ENCODE measurements at places on chromosomes 2 and 18. TPM values are rescaled to one million over a fixed set of nuclear protein-coding genes. Genes with fewer than 3 reads are reported as not detected.

TXNDC2 gene
- total RNA-seq: 0.12 TPM

SAG gene
- not detected for total RNA-seq

DAW1 gene
- total RNA-seq: 1.5 TPM

NCKAP1 gene
- 112 TPM for total RNA-seq

CSRNP3 gene
- 1.2 TPM for total RNA-seq

POTEC gene
- not detected for total RNA-seq

ANKRD44 gene
- 3.1 TPM for total RNA-seq

ABCG5 gene
- total RNA-seq: not detected

MOGAT1 gene
- not detected for total RNA-seq

SNX17 gene
- 146 TPM for total RNA-seq

MAP4K4 gene
- total RNA-seq: 67.8 TPM

POTEI gene
- total RNA-seq: not detected

UGT1A6 gene
- total RNA-seq: not detected

CXCR1 gene
- total RNA-seq: not detected

RNMT gene
- total RNA-seq: 13.5 TPM

RAMP1 gene
- 18.0 TPM for total RNA-seq
